ENCODE measurements at places on chromosomes 2 and 18. TPM values are rescaled to one million over a fixed set of nuclear protein-coding genes. Genes with fewer than 3 reads are reported as not detected.

DNA sequence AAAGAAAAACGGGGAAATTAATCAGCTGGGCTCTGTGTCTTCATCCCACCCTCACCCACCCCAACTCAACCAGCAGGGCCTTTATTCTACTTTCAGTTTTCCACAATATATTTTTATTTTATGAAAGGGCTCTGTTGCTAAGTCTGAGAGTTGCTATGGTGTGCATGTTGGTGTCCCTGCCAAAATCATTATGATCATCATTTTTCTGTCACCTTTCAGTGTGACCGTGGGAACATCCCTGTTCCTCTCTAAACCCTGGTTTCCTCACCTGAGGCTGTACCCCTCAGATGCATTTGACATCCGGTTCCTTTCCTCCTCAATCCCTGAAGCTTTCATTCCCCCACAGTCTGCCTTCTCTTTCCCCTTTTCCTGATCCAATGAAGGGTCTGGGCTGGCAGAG, 180.5 kb downstream of the ZFP36L2 start:
- DNase-seq, result no peak

- DNase-seq, result no peak
These were observed 133.1 kb upstream of the SEC11C start for GRCh38 chr18:59006461-59007067.

DNA sequence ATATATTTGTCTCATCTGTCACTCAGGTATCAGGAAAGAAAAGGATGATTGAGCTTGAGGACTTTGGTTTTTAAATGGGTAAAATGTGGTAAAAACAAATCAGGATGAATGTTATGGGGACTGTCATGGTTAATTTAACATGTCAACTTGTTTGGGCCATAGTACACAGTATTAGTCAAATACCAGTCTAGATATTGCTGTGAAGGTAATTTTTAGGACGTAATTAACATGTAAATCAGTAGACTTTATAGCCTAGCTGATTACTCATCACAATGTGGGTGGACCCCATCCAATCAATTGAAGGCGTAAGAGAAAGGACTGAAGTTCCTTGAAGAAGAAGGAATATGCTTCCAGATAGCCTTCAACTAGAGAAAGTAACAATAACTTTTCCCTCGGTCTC, 275.7 kb upstream of the ZNF804A start:
- no peak for DNase-seq

- DNase-seq, result no peak
These were observed 55.2 kb upstream of the REV1 start for GRCh38 chr2:99545066-99545465.

DNA sequence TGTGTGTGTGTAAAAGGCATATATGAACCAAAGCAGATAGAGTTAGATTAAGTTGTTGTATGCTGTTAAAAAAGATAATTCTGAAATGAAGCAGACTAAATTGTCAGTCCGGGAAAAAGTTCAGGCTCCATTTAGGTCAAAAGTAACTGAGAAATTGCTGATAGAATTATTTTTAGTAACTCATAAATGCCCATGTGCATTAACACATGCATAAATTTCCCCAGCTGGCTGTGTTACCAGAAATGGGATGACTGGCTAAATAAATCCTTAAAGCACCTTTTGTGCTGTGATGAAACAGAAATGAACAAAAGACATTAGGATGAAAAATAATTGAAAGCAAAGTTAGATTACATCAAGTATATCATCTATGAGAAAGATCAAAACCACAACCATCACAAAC, 111.3 kb downstream of the NYAP2 start:
- DNase-seq, result no peak

- no peak for DNase-seq
These were observed 283.4 kb downstream of the CLIP4 start for GRCh38 chr2:29398384-29399237.

GRCh38 chr18:3451989-3452749, 2.2 kb downstream of the TGIF1 start:
- DNase-seq, result peak; percentile 48

GRCh38 chr2:24745825-24746224, 47.4 kb downstream of the PTRHD1 start:
- DNase-seq, result no peak

GRCh38 chr2:164542581-164543021, 78.7 kb downstream of the GRB14 start:
- no peak for DNase-seq

DNA sequence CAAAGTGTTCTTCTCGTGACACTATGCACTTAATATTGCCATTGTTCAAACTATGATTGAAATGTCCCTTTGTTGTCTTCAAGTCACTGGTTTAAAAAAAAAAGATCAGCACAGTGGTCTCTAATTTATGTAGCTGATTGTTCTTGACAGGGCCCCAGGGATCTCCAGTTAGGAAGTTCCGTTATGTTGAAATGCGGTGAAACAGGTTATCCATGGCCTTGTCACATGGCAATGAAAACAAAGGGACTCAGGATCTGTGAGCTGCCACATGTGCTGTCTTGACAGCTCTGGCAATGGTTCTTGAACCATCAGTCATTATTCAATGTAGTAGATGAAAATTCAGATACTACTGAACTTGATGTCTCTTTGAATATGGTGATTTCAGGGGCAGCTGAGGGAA, 147.4 kb downstream of the SETBP1 start:
- DNase-seq, result no peak

The SCN7A gene
- total RNA-seq, result not detected

The SGPP2 gene
- not detected for total RNA-seq

GRCh38 chr2:195657634-195658540, 861 bp downstream of the SLC39A10 start:
- DNase-seq, result peak; percentile 87

DNA sequence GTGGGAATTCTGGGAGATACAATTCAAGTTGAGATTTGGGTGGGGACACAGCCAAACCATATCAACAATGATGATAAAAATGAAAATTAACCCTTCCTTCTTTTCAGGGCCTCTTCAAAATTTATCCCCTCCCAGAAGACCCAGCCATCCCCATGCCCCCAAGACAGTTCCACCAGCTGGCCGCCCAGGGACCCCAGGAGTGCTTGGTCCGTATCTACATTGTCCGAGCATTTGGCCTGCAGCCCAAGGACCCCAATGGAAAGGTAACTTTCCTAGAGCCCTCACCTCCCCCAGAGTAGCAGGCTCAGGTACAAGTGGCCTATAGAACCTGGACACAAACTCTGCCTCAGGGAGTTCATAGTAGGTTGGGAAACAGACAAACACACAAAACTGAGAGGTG, 205.4 kb downstream of the DYSF start:
- no peak for DNase-seq

The NOL4 gene
- total RNA-seq, result 0.27 TPM

DNA sequence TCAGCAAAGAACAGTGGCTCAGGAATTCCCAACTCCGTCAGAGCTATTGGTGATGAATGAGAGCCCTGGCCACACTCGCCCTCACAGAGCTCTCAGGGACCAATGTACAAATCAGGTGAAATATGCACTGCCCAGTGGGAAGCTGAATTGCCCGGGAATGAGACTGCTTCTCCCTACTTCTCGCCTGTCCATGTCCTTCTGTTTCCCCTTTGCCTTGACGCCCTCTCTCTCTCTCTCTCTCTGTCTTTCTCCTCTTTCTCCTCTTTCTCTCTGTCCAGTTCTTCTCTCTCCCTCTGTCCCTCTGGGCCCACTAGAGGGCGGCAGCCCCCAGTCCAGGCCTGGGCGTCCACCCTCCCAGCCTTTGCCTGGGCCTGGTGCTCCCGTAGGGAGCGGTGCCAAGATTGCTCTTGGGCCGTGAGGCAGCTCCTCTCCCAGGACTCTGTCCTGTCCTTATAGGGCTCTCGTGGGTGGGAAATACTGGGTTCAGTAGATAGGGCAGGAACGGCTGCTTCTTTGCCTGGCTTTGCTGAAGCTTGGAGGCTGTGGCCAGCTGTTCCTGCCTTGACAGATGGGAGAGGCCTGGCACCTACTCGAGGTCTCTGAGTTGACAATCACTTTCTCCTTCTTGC, 28.4 kb upstream of the PUM2 start:
- DNase-seq, result no peak

DNA sequence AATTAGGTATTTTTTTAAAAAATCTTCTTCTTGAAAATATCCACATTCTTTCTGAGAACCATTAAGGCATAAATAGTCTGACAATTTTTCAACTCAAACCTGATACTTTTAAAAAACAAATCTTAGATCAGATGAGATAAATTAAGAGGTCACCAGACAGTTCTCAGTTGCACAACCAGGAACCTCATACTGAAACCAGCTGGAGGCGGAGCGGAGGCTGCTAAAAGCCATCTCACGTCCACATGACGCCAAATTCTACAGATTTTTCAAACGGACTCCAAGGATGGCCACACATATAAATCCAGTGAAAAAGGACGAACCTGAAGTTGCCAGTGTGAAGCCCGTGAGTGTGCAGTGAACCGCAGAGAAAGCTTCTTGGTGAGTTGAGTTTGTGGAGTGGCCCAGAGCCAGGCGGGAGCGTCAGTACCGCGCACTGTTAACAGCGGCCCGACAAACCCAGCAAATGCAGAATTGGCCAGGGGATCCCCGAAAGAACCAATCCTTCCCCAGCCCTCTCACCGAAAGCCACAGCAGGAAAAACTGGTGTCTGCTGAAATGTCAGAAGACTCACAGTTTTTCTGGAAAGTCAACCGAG, 53.1 kb upstream of the BBS5 start:
- DNase-seq, result no peak

The TCF7L1 gene
- total RNA-seq, result not detected

GRCh38 chr2:48508461-48509124, 21.4 kb upstream of the STON1 start:
- no peak for DNase-seq

DNA sequence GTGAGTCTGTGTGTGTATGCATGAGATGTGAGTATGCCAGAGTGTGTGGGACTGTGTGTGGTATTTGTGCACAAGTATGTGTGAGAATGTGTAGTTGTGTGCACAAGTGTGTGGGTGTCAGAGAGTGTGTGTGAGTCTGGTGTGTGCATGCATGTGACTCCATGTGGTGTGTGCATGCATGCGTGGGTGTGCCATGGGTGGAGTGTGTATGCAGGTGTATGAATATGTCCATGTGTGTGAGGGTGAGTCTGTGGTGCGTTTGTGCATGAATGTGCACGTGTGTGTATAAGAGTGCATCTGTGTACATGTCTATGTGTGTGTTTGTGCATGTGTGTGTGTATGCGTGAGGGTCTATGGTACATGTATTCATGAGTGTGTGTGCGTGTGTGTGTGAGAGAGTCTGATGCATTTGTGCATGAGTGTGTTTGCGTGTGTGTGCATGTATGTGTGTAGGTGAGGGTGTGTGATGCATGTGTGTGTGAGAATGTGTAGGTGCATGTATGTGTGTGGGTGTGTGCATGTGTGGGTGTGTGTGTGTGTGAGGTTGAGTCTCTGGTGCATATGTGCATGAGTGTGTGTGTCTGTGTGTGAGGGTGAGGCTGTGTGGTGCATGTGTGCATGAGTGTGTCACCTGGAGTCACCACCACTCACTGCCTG, 226.8 kb downstream of the LDLRAD4 start:
- no peak for DNase-seq

GRCh38 chr2:225328192-225328591, 71.3 kb upstream of the NYAP2 start:
- no peak for DNase-seq

GRCh38 chr2:177433402-177433801, 40.8 kb downstream of the AGPS start:
- no peak for DNase-seq

- no peak for DNase-seq
These were observed 114.1 kb downstream of the COL6A3 start for GRCh38 chr2:237299906-237300305.

DNA sequence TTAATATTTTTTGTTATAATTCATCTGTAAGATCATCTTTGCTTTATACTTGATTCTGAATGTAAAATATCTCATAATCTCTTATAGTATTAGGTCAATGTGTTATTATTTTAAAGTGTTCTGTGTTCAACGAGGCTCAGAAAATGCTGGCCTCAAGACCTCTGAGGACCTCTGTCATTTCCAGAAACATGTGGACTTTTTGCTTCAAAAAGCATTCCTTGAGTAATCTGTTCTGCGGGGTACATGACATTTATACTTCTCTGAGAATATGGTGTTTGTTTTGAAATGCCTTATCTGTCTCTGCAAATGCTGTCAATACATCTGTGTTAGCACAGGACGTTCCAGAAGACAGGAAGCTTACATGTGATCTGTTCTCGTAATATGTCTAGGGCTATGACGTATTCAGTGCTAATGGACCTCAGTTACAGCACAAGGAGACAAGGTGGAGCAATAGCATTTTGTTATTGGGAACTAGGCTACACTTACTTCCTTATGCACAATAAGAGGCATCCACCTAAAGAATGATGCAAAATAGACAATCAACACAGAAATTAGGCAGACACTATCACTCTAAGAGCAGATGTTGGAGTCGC, 37.6 kb upstream of the IL1RL1 start:
- no peak for DNase-seq

DNA sequence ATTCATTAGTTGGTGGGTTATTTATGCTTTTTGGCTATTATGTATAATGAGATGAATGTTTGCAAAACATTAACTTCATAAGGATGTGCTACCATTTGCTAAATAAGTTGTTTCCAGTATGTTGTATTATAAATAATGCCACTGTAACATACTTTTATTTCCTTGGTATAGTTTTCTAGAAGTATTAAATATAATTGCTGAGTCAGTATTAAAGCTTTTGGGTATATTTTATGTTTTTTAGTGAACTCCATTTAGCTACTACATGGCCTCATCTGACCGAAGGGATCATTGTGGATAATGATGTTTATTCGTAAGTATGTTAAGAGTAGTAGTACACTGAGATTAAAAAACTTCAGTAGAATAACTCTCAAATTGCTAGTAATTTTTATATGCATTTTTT, 73.8 kb downstream of the RAB3GAP1 start:
- DNase-seq, result no peak

The PRLH gene
- not detected for total RNA-seq

The HOXD8 gene
- not detected for total RNA-seq

GRCh38 chr2:1701020-1701419, 43.3 kb downstream of the PXDN start:
- DNase-seq, result no peak

The FBXO41 gene
- 52.2 TPM for total RNA-seq

GRCh38 chr2:96648306-96648930, 5.9 kb downstream of the FER1L5 start:
- DNase-seq, result no peak

GRCh38 chr2:51247252-51247805, 215.4 kb upstream of the NRXN1 start:
- DNase-seq, result no peak

DNA sequence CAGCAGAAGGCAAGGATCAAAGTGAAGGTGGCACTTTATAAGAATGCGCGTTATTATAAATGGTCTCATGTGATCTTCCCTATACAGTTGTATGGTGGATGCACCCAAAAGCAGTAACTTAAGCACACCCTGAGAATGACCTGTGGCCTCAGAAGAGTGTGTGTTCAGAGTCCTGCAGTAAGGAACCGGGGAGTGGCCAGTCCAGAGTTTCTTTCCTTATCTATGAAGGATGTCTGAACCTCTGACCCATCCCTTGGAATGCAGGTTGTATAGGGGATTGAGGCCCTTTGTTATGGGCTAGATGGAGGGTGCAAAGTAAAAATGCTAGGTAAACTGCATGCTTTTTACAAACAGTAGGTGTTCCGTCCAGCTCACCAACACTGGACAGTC, 43.6 kb upstream of the ANKRD44 start:
- DNase-seq, result no peak

- no peak for DNase-seq
These were observed 35.1 kb downstream of the HADHB start for GRCh38 chr2:26279886-26280285.

The ALPI gene
- not detected for total RNA-seq

All from OCI-LY7 (cell line).